ENCODE measurements at places on chromosomes 12 and 14. TPM values are rescaled to one million over a fixed set of nuclear protein-coding genes. Genes with fewer than 3 reads are reported as not detected.

SRRM4 gene
- not detected for polyA plus RNA-seq

PRH2 gene
- polyA plus RNA-seq: 2.6 TPM

DNA sequence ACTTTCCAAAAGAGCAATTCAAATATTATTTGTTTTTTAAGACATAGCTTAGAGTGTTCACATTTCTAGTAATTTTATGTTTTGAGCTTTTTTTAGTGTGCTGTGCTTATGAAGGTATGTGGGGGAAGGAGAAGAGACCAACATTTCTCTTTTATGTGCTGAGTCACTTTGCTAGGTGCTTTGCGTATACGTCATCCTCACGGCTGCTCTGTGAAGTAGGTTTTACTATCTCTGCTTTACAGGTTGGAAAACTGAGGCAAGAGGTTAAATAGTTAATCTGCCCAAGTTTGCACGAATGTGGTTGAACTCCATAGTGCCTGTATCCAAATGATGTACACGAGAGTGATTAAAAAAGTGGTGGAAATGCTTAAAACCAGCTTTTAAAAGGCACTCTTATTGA is 75.9 kb downstream of the AEBP2 start:
- H3K4me1 ChIP-seq: no peaks in the 10 kb centered on the region
- peaks cover 4% of the 10 kb centered on the region for H3K36me3 ChIP-seq
- no peak overlapping the region for H3K4me3 ChIP-seq
- DNase-seq: no peak

GRCh38 chr12:111435661-111436201 is 30.0 kb downstream of the SH2B3 start:
- no peaks in the 10 kb centered on the region for H3K36me3 ChIP-seq
- peak overlapping the region; percentile 96 for H3K27ac ChIP-seq
- H3K27me3 ChIP-seq: no peaks in the 10 kb centered on the region
- no peak overlapping the region for H3K4me3 ChIP-seq
- H3K4me1 ChIP-seq: peaks cover 94% of the 10 kb centered on the region

JAG2 gene
- polyA plus RNA-seq: 0.27 TPM

GRCh38 chr12:53504004-53504920 is 3.0 kb downstream of the NPFF start:
- DNase-seq: no peak

PRORP gene
- polyA plus RNA-seq: 15.0 TPM

GRCh38 chr12:64649487-64649886 is 39.2 kb downstream of the RASSF3 start:
- no peak for DNase-seq
- peaks cover 50% of the 10 kb centered on the region for H3K4me1 ChIP-seq
- H3K27ac ChIP-seq: no peak overlapping the region
- H3K4me3 ChIP-seq: no peak overlapping the region
- H3K36me3 ChIP-seq: no peaks in the 10 kb centered on the region
